NCI-H1417 (cell line): ENCODE measurements at places on chromosomes 3 and 15.

DNA sequence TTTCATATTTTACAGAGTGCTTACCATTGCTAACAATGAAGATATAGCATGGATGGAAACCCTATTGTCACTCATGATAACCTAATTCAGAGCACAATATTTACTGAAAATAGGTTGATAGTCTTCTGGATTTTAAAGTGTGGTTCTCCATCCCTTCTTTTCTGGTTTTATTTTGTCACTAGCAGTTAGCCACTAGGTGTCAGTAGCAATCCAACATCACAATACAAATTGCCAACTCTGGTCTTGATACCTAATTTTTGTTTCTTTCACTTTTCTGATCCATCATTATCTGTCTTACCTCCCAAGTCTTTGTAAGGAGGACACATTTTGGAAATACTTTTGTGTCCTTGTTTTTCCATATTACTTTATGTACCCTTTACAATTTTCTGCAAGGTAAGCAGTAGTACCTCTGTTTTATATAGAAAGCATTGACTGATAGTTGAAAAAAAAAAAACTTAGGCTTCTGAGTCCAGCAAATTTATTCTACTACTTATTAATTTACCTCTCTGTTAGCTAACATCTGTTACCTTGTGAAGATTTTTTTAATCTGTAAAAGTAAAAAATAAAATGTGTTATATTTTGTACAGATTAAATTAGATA is 28.3 kb upstream of the CRYBG3 start:
- peak; percentile 79 for DNase-seq

GRCh38 chr3:196962930-196963630 is 5.6 kb downstream of the PIGZ start:
- no peak for DNase-seq

DNA sequence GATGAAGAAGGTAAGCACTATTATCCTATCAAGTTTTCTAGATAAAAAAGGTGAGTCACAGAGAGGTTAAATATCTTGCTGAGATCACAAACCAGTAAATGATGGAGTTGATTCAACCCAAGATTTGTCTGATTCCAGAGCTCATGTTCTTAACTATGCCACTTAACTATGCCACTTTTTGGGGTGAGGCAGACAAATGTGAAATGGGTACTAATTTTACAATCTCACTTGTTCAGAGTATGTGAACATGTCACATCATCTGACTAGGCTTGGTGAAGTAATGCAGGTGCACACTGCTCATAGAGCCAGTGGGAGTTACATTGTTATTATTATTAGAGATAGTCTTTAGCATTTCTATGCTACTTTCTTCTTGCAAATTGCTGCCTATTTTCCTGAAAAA is 2.0 kb downstream of the DRD3 start:
- no peak for DNase-seq

GRCh38 chr3:172859041-172859440 is 108.5 kb downstream of the ECT2 start:
- no peak for DNase-seq

DNA sequence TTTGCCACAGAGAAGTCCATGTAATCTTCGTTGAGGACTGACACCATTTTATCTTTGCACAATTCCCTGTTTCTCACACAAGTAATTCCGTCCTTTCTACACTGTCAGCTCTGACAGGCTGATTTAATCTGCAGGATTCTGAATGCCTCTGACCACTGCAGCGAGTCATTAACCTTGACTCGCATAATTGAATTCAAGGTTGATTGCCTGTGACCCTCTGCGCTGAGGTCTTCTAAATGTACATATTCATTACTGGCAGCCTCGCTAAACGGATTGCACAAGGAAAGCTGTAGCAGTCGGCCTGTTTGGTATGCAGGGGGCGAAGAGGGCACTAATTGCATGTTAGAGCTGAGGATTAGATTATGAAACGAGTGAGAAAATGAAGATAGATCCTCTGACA is 147.8 kb downstream of the SHOX2 start:
- DNase-seq = peak; percentile 19

- no peak for DNase-seq
These were observed 105.3 kb downstream of the CTNNB1 start for GRCh38 chr3:41304593-41304992.

DNA sequence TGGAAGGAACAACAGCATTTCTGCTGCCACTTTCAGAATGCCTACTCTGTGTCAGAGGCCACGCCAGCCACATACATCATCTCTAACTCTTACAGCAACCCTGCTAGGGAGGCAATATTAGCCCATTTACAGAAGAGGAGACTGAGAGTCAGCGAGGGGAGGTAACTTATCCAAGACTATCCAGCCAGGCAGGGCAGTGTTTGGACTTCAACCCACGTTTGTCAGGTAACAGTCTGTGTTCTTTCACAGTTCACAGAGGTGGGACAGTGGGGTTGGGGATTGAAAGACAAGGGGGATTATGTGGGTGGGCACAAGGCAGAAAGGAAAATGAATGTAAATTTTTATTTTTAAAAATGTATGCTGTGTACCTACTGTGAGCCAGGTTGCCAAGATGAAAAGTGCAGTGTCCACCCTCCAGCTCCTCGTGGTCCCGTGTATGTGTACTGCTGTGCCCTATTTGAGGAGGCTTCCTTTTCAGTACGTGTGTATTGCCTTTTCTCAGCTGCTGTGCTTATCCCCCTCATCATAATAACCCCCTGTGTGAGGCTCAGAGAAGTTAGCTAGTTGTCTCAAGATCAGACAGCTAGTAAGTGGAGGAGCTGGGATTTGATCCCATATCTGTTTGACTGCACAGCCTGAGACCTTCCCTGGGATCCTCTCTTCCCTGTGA is 16.5 kb upstream of the ATP2B2 start:
- no peak for DNase-seq

GRCh38 chr15:51580385-51580784 is 42.2 kb downstream of the DMXL2 start:
- DNase-seq = no peak

- DNase-seq = no peak
These were observed 59.8 kb downstream of the SH3BP5 start for GRCh38 chr3:15272426-15273196.

GRCh38 chr3:81521855-81522254 is 239.6 kb downstream of the GBE1 start:
- DNase-seq = no peak

DNA sequence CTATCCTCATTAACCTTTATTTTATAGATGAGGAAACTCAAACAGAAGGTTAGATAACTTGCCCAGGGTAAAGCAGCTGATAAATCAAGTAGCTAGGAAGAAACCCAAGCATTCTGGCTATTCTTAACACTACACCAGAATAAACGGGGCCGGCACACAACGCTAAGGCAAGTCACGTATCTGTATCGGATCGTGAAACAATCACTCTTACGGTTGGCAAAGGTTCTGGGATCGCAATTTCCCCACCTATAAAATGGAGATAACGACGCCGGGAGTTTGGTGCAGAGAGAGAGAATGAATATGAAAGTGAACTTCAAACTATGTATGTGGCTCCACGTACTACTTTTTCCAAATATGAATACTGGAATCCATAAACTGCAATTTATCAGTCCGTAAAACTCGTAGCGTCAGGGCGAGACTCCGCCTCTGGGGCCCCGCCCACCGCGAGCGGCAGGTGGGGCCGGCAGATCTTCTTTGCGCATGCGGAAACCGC is 252 bp upstream of the ARMC8 start:
- DNase-seq = peak; percentile 88

GRCh38 chr15:96340348-96340597 is 9.8 kb downstream of the NR2F2 start:
- no peak for DNase-seq

GRCh38 chr15:70378126-70379031 is 280.7 kb upstream of the TLE3 start:
- peak; percentile 33 for DNase-seq

GRCh38 chr15:41599061-41599460 is 40.0 kb downstream of the TYRO3 start:
- no peak for DNase-seq

DNA sequence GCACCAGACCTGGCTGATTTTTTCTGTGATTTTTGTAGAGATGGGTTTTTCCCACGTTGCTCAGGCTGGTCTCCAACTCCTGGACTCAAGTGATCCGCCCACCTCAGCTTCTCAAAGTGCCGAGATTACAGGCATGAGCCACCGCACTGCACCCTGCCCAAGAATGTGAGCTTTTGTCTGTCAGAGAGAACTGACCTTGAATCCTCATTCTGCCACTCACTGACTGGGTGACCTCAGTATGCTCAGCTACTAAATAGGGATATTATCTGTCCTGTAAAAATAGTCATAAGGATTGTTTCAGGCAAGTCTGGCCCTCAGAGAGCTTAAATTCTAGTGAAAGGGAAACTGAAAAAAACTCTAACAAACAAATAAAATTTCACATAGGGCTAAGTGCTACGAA is 2.1 kb upstream of the RFT1 start:
- DNase-seq = no peak

DNA sequence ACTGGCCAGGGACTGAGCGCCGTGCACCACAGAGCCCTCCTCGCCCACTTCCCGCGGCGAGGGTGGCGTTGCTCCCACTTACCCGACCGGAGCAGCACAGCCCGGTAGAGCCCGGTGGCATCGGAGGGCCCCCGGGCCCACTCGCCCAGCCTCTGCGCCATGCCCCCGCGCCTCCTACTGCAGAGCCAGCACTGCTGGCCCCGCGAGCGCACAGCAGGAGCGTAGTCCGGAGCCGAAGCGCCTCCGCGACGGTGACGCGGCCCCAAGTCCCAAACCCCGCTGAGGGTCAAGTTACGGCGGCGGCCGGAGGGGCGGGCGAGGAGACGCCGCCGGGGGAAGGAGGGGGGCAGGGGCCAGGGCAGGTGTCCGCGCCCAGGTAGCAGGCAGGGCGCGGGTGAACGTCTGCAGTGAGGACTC is 9.6 kb upstream of the FAM107A start:
- DNase-seq = peak; percentile 36

- DNase-seq = peak; percentile 3
These were observed 907.4 kb downstream of the NTRK3 start for GRCh38 chr15:87349181-87349580.

DNA sequence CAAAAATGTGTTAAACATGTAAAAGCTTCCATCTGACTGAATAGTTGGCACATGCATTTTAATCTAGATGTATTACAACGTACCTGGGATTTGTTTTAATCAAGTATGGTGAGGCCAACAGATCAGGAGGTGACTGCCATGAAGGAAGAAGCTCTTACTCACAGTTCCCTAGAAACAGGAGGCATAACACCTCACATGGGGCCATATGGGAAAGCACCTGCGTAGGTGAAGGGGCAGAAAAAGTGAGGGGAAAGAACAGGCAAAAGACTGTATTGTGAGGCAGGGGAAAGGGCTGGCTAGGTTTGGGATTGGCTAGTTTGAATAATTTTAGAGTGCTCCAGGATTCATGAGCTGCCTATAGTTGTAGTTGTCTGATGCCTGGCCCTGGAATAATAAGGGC is 9.6 kb downstream of the SQOR start:
- no peak for DNase-seq

DNA sequence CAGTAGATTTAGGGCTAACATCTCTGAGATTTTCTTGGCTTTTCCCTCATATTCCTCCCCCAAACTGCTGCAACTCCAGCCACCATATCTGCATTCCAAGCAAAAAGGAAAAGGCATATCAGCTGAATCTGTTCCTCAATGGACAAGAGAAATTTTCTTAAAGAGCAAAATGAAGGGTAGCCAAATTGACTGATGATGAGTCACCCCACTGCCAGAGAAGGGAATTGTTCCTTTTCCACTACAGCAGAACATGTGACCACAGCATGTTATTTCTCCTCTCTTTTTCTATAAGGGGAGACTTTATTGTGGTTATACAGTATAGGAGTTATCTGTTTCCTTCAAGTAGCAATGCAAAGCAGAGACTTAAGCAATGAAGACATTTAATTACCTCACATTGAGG is 172.5 kb downstream of the MTHFS start:
- DNase-seq = no peak

- DNase-seq = no peak
These were observed 90.8 kb downstream of the ANP32A start for GRCh38 chr15:68729789-68730411.

DNA sequence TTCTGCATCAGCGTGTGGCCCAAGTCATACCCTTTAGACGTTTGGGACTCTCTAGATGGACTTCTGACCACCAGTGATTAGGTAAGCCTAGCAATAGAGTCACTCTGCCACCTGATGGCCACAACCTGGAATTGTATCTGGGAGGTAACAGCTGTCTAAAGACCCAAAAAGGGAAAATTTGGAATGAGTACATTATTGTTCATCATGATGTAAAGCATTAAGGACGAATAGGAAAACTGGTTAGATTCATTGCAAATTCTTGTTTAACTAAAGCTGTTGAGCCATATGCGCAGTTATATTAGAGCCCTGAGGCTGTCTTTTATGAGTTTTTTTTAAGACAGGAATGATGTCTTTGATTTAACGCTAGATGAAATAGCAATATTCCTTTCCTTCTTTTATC is 63.6 kb downstream of the FAM81A start:
- DNase-seq = peak; percentile 41

- DNase-seq = no peak
These were observed 27.0 kb upstream of the LPP start for GRCh38 chr3:188126934-188127333.

- peak; percentile 83 for DNase-seq
These were observed 107.6 kb downstream of the PEX5L start for GRCh38 chr3:179929091-179929529.

- DNase-seq = no peak
These were observed 98.9 kb upstream of the PIAS1 start for GRCh38 chr15:67955252-67955651.

DNA sequence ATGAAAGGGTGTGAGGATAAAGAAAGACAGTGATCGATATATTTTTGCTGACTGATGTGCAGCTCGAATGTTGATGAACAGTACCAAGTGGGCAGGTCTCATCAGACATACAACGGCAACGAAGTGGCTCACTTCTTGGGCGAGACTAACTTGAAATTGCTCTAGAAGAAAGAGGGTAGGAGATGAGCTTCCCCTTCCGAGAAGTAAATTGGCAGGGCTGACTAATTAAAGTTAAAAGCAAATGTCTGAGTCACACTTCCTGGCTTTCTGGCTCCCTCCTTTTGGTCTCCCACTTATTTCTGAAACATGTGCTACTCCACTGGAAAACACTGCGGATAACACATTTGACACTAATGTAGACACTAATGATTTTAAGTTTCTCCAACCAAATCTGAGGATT is 228.3 kb downstream of the ABHD5 start:
- DNase-seq = no peak

- DNase-seq = peak; percentile 76
These were observed 745.6 kb downstream of the VGLL3 start for GRCh38 chr3:86245360-86245759.

GRCh38 chr15:75493732-75494131 is 42.2 kb upstream of the SIN3A start:
- no peak for DNase-seq
